ENCODE measurements at places on chromosomes 6 and 20. TPM values are rescaled to one million over a fixed set of nuclear protein-coding genes. Genes with fewer than 3 reads are reported as not detected.

DNA sequence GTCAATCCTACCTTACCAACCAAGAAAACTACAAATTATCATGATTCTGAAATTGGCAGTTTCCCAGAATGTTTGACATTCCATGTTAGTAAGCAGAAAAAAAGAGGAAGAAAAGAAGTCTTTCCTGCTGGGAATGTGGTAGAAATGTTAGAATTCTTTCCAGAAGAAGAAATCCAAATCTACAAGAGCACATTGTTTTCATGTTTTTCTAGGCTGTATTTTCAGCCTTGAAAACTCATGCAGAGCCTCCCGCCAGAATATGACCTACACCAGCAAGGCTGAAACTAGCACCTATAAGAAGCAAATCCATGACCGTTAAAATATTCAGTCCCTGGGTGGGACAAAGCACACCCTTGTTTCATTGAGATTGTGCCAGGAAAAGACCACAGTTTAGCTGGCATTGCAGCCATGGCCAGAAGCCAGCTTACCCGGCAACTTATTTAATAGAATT, 259.4 kb downstream of the GJA1 start:
- DNase-seq, result no peak
- H3K36me3 ChIP-seq, result no peaks in the 10 kb centered on the region
- no peak overlapping the region for H3K4me3 ChIP-seq
- H3K4me1 ChIP-seq, result no peaks in the 10 kb centered on the region
- no peaks in the 10 kb centered on the region for H3K27me3 ChIP-seq

DNA sequence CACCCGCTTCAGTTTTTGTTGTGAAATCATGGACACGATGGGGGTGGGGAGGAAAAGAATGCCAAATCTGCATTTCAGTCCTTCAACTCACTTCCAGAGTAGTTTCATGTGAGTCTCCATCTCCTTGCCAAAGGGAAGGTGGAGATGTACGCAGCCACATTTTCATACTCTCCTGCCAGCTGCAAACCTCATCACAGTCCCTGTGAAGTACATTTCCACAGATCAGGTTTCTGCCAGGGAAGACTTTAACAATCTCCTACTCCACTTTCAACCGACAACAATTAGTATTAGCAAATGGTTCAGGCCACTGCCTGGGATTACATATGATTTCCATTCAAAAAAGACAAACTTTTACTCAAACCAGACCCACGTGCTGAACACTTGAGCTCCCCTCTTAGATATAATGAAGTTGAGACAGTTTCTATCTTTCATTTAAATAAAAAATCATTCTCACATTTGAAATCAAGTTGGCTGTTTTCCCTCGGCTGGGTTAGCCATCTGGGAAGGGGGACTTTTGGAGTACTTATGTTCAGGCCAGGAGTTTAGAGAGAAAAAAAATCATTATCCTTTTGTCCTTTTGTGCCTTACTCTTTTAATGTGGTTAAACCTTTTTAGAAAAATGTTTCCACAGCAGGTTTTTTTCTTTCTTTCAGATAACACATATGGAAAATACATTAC, 51.0 kb upstream of the CEP162 start:
- no peaks in the 10 kb centered on the region for H3K27me3 ChIP-seq
- H3K4me3 ChIP-seq, result no peak overlapping the region
- DNase-seq, result no peak
- no peak overlapping the region for H3K27ac ChIP-seq
- no peaks in the 10 kb centered on the region for H3K4me1 ChIP-seq

DNA sequence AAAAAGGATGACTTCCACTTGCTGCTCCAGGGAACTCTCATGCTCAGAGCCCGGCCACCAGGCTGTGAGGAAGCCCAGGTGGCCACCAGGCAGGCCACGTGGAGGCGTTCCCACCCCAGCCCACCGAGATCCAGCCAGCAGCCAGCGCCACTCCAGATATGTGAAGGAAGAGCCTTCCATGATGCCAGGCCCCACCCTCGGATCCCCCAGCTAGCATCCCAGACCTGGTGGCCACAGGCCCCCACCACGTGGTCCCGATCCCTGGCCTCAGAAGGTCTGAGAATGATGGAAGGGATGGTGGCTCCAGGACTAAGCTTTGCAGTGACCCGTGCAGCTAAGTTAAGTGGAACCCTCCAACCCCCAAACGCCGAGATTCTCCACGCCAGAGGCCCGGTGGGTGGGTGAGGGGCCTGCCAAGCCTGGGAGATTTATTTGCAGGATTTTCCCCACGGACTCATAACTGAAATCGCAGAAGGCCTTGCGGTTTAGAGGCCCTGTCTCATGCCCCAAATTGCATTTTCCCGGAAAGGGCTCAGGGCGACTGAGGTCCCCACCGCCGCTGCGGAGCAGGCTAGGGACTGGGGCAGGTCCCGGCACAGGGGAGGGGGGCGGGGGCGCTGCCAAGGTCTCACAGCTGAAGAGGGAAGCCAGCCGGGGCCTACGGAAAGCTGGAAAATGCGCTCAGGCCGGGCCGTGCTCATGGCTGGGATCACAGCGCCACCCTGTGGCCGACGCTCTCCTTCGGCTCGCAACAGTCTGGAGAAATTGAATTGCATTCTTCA, 31.1 kb upstream of the CST7 start:
- peak; percentile 93 for DNase-seq
- H3K36me3 ChIP-seq, result no peaks in the 10 kb centered on the region
- H3K4me1 ChIP-seq, result no peaks in the 10 kb centered on the region
- no peaks in the 10 kb centered on the region for H3K27me3 ChIP-seq

GRCh38 chr6:141736104-141736503, 396.6 kb upstream of the GJE1 start:
- no peak for DNase-seq
- H3K36me3 ChIP-seq, result no peaks in the 10 kb centered on the region
- H3K4me3 ChIP-seq, result no peak overlapping the region
- no peak overlapping the region for H3K27ac ChIP-seq
- no peaks in the 10 kb centered on the region for H3K27me3 ChIP-seq

DNA sequence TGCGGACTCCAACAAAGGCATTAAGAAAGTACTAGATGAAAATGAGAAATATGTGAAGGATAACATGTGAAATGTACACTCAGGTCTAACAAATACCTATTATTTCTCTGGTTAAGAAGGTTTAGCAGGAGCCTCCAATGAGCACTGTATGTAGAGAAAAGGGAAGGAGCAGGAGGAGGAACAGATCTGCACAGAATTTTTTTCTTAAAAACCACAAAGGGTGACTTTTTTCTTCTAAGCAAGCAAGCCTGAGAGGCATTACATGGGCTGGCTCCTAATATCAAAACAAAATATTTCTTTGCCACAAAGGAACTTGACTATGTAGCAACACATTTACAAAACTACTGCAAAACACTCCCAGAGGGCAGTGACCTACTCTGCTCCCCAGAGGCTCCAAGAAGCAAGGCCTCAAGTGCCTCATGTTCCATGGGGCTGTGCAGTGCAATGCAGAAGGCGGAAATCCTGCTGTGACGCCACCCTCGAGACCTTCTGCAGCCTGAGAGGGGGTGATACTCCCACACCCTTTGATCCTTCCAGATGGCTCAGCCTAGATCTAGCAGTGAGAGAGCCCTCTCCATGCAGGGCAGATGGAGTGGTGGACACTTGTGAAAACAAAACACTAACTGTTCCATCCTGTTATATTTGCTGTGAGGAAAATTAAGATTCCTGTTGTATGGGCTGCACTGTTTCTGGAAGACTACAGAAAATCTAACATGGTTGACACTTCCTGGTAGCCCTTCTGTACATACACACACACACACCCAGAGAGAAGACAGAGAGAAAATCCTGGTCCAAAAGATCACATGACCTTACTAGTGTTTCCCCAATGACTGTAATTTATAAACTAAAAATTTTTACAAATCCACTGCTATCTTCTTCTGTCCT, 36.0 kb upstream of the SMIM29 start:
- no peaks in the 10 kb centered on the region for H3K27me3 ChIP-seq
- no peak for DNase-seq
- H3K27ac ChIP-seq, result no peak overlapping the region
- H3K36me3 ChIP-seq, result peaks cover 57% of the 10 kb centered on the region
- H3K4me3 ChIP-seq, result no peak overlapping the region
- no peaks in the 10 kb centered on the region for H3K4me1 ChIP-seq

DNA sequence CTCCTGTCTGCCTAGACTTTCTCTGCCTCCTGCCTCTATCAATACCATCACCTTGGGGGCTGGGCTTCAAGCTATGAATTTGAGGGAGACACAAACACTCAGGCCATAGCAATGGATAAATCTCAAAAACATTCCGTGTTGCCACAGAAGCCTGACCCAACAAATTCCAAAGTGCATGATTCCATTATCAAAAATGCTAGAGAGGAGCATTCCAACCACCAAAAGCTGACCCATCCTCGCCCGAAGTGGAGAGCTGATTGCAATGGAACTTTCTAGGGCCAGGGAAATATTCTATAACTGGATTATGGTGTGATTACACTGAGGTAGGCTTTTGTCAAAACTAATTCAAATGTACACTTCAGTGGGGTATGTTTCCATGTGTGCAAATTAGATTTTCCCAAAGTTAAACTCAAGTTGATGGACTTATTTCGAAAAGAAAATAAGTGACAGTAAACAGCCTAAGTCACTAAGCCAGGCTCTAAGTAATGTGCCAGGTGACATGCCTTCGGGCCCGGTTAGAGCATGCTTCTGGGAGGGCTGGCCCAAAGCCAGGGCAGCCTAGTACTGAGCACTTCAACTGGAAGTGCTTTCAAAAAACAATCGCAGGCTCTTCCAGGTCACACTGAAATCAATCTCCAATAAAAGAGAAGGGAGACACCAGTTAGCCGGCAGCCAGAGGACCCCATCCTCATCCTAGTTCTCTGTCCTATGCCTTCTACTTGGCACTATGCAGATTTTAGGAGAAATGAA, 142.3 kb downstream of the TBXT start:
- peaks cover 5% of the 10 kb centered on the region for H3K4me1 ChIP-seq
- no peak for DNase-seq
- H3K27ac ChIP-seq, result no peak overlapping the region
- no peak overlapping the region for H3K4me3 ChIP-seq

GRCh38 chr6:6414931-6415330, 94.5 kb upstream of the F13A1 start:
- H3K36me3 ChIP-seq, result no peaks in the 10 kb centered on the region
- no peak for DNase-seq
- no peak overlapping the region for H3K4me3 ChIP-seq
- H3K4me1 ChIP-seq, result no peaks in the 10 kb centered on the region

GRCh38 chr20:64080013-64080812, at the start of gene OPRL1:
Gene OPRL1, plus strand, starts transcription at chr20:64080082. Its CDS starts 12,639 bp downstream, at chr20:64092721.
- peaks cover 25% of the 10 kb centered on the region for H3K27me3 ChIP-seq
- H3K4me3 ChIP-seq, result peak within 1 kb of the TSS; percentile 84
- no peak within 1 kb of the TSS for H3K27ac ChIP-seq
- H3K4me1 ChIP-seq, result no peaks in the 10 kb centered on the region

DNA sequence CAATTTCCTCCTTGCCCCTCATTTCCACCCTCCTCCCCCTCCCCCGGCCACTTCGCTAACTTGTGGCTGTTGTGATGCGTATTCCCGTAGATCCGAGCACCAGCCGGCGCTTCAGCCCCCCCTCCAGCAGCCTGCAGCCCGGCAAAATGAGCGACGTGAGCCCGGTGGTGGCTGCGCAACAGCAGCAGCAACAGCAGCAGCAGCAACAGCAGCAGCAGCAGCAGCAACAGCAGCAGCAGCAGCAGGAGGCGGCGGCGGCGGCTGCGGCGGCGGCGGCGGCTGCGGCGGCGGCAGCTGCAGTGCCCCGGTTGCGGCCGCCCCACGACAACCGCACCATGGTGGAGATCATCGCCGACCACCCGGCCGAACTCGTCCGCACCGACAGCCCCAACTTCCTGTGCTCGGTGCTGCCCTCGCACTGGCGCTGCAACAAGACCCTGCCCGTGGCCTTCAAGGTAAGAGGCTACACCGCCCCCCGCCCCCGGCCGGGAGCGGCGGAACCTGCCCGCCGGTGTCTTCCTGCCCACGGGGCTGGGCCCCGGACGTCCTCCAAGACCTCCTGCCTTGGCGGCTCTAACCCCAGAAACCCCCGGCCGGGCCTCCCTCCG, 44.9 kb upstream of the SUPT3H start:
- H3K36me3 ChIP-seq, result no peaks in the 10 kb centered on the region
- peak overlapping the region; percentile 81 for H3K4me3 ChIP-seq
- no peaks in the 10 kb centered on the region for H3K4me1 ChIP-seq
- no peak overlapping the region for H3K27ac ChIP-seq

GRCh38 chr6:89460713-89461112, 27.8 kb downstream of the ANKRD6 start:
- H3K27me3 ChIP-seq, result no peaks in the 10 kb centered on the region
- H3K27ac ChIP-seq, result no peak overlapping the region
- no peaks in the 10 kb centered on the region for H3K4me1 ChIP-seq
- H3K36me3 ChIP-seq, result peaks cover 14% of the 10 kb centered on the region
- H3K4me3 ChIP-seq, result no peak overlapping the region

DNA sequence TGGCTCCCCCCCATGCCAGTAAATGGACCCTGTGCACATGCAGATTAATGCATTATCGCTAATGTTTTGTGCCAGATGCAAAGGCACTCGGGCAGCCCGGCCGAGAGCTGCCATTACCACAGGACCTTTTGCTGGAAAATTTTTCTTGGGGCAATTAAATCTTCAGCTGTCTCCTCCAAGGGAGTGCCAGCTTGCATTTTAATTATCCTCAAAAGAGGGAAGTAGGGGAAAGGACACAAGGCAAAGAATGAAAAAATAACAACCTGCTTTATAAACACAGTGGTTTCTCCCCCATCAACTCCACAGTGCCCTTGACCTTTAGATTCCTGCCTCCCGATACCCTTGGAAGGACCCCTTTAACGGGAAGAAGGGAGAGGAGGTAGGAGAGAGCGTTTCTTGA, 48.2 kb downstream of the PDYN start:
- no peaks in the 10 kb centered on the region for H3K36me3 ChIP-seq
- no peak for DNase-seq
- H3K27ac ChIP-seq, result no peak overlapping the region
- H3K27me3 ChIP-seq, result peaks cover 27% of the 10 kb centered on the region

DNA sequence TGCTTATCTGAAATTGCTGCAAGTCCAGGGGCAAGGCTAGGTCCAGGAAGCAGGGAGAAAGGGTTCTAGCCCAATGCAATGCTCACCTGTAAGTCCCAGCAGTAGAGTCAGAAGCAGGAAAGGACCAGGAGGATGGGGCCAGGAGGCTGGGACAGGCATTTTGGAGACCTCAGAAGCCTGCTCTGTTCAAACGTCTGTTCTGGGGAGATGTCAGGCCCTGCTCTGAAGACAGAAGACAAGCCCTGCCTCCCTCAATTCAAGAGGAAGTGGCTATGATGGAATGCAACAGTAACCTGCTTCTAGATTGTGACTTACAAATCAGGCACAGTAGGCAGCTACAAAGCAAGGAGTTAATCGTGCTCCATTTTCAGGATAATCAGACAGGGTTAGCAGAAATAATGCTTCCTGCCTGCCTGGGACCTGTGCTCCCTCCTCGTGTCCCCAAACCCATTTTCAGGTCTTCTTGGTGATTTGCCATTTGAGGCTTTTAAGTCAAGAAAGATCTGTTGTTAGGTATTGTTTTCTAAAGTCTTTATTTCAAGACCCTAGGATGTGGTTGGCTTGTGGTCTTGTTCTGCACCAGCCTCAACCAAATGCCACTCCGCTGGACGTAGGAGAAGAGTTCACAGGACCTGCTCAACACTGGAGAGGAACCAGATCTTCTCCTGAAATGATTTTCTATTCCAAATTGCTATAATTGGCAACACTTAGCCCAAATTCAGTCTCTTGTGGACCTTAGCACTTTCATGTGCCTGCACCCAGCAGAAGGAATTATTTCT, at the start of gene SIRPG:
SIRPG (minus strand) TSS at position 224 of the 779 bp plus-strand sequence; CDS start at position 159, 65 bp downstream.
- no peak for DNase-seq
- H3K36me3 ChIP-seq, result no peaks in the 10 kb centered on the region
- H3K4me1 ChIP-seq, result no peaks in the 10 kb centered on the region
- H3K4me3 ChIP-seq, result no peak within 1 kb of the TSS
- no peak within 1 kb of the TSS for H3K27ac ChIP-seq
- H3K27me3 ChIP-seq, result no peaks in the 10 kb centered on the region

The SLC17A9 gene
- total RNA-seq, result 10.2 TPM

The MTFR2 gene
- total RNA-seq, result 4.0 TPM

The SLPI gene
- total RNA-seq, result not detected

The C6orf15 gene
- total RNA-seq, result not detected

The COL9A3 gene
- 43.0 TPM for total RNA-seq

The CBLN4 gene
- not detected for total RNA-seq

The RAET1E gene
- total RNA-seq, result not detected

The ADGRF5 gene
- not detected for total RNA-seq

Data from endodermal cell (in vitro differentiated cells).